Suprapubic skin (tissue), 4 donors: ENCODE measurements at places on chromosomes 16 and 17.

- H3K27me3 ChIP-seq: peaks cover 2% of the 10 kb centered on the region
- DNase-seq: no peak
- no peak overlapping the region for H3K27ac ChIP-seq
- H3K36me3 ChIP-seq: no peaks in the 10 kb centered on the region
- no peak overlapping the region for H3K4me3 ChIP-seq
Observed at GRCh38 chr17:48484850-48485249, 46.0 kb downstream of the HOXB1 start.

DNA sequence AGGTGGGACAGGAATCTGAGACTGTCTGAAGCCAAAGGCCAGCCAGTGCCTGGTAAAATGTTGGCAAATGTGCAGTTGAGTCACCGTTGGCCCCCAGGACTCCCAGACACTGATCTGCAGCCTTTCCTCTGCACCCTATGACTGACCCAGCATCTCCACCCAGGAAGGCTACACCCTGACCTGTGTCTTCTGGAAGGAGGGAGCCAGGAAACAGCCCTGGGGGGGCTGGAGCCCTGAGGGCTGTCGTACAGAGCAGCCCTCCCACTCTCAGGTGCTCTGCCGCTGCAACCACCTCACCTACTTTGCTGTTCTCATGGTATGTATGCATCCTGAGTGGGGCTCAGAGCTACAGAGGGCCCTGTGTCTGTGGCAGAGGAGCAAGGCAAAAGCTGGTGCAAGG, 24.0 kb downstream of the ADGRG5 start:
- no peaks in the 10 kb centered on the region for H3K36me3 ChIP-seq
- no peak overlapping the region for H3K27ac ChIP-seq
- no peak for DNase-seq

DNA sequence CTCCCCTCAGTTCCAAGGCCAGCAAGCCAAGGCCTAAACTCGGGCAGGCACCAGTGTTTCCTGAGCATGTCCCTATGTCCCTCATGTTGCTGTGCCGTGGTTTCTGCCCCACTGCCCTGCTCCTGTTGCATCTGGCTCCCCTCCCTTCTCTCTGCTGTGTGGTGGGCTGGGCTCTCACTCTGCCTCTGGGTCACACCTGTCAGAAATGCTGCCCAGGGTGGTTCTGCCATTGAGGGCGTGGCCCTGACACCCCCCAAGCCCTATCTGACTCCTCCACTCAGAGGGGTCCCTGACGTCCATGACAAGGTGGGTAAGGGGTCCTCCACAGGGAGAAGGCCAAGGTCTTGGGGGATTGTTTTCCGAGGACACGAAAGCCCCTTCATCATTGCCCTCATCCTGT, 9.2 kb upstream of the ITGA3 start:
- H3K4me1 ChIP-seq: peaks cover 25% of the 10 kb centered on the region
- DNase-seq: no peak
- H3K36me3 ChIP-seq: no peaks in the 10 kb centered on the region
- H3K4me3 ChIP-seq: no peak overlapping the region

DNA sequence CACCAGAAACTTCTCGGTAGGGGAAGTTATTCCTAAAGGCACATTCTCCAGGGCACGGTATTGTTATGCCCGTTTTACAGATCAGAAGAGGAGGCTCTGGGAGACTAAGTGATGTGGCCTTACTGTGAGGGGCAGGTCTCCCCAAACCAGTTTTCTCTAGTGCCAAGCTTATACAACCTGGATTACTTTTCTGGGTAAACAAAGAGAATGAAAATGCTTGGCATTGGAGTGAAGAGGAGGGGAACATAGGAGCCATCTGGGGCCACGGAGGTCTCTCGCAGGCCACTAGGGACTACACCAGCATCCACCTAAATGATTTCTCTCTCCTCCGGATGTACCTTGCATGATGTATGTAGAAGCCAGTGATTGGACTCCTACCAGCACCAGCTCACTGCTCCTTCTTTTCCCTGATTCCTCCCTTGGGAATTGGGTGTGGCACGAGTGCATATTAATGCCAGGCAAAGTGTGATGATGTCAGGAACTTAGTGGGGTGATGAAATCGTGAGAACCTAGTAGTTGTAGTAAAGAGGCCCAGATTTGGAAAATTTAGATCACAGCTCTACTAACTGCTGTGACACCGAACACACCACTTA, 674 bp downstream of the TOM1L1 start:
- H3K4me3 ChIP-seq: peak overlapping the region; percentile 56
- H3K36me3 ChIP-seq: no peaks in the 10 kb centered on the region
- DNase-seq: no peak

GRCh38 chr16:80681436-80681835, 123.0 kb downstream of the CDYL2 start:
- H3K27me3 ChIP-seq: no peaks in the 10 kb centered on the region
- no peaks in the 10 kb centered on the region for H3K36me3 ChIP-seq
- no peak overlapping the region for H3K4me3 ChIP-seq
- DNase-seq: no peak

GRCh38 chr17:32269377-32269776, 3.7 kb downstream of the RHBDL3 start:
- no peak overlapping the region for H3K27ac ChIP-seq
- no peak overlapping the region for H3K4me3 ChIP-seq
- no peaks in the 10 kb centered on the region for H3K36me3 ChIP-seq
- DNase-seq: no peak

- H3K27ac ChIP-seq: no peak overlapping the region
- peaks cover 21% of the 10 kb centered on the region for H3K27me3 ChIP-seq
- H3K4me1 ChIP-seq: peaks cover 30% of the 10 kb centered on the region
- no peak for DNase-seq
Observed at GRCh38 chr17:50566886-50567285, 6.4 kb downstream of the CACNA1G start.

DNA sequence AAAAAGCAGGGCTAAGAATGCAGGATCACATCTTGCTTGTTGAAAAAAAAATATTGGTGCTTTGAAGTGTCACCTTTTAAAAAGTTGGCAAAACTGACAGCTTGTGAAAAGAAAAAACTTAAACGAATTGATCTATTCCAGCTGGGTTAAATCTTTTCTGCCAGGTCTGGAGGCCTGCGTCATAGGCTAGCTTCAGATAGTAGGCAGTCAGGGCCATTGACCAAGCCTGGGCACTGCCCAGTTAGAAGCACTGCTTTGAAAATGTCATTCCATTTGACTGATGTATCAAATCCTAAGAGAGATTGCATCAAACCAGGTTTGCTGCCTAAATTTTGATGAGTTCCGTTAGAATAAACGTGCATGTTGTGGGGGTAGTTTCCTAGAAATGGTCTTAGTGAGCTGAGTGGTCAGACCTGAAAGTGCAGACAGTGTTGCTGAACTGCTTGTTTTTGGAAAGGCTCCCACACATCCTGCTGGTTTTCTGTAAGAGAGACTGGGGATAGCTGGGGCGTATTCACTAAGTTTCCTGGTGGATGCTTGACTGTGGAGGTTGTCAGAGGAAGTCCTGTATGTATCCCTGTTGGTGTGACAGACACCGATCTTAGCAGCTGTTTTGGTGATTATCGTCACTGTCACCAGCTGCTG, 38.8 kb downstream of the NUP88 start:
- no peak overlapping the region for H3K27ac ChIP-seq
- no peak for DNase-seq
- H3K4me3 ChIP-seq: no peak overlapping the region
- H3K27me3 ChIP-seq: no peaks in the 10 kb centered on the region
- H3K36me3 ChIP-seq: peaks cover 98% of the 10 kb centered on the region

DNA sequence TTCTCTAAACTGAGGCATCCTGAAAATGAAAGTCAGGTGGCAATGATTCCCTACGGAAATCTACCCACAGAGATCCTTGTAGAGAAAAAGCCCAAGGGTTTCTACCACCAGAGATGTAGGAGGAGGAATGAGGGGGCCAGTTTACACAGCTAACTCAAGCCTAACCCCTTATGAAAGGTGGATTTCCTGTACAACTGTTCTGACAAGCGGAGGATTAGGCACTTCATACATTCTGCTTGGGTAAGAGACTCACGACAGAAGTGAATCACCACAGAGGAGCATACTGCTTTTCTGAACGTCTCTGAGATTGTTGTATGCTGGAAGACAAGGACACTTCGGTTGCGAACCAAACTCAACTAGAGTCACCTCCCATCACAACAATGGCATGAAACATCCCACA, 72.7 kb downstream of the SMG6 start:
- DNase-seq: no peak
- peaks cover 21% of the 10 kb centered on the region for H3K4me1 ChIP-seq
- no peak overlapping the region for H3K4me3 ChIP-seq
- H3K36me3 ChIP-seq: peaks cover 11% of the 10 kb centered on the region
- H3K27ac ChIP-seq: peak overlapping the region; percentile 10
- no peaks in the 10 kb centered on the region for H3K27me3 ChIP-seq

DNA sequence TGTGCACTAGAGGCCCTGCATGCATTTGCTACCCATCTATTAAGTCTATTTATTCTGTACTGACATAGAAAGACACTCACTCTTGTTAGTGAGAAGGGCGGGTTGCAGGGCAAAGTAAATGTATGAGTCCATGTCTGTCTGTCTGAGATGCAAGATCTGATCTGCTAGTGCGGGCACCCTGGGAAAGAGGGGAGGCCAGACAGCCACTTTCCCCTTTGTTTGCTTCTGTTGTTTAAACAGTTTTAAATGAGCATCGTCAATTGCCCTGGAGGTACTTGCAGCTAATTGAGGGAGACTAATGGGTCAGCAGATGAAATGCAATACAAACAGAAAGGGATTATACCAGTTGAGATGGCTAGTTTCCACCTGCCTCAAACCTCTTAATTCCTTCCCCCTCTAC, 24.9 kb downstream of the SCNN1G start:
- no peaks in the 10 kb centered on the region for H3K27me3 ChIP-seq
- no peak overlapping the region for H3K27ac ChIP-seq
- no peak overlapping the region for H3K4me3 ChIP-seq
- H3K36me3 ChIP-seq: no peaks in the 10 kb centered on the region

GRCh38 chr17:70327723-70328122, 158.4 kb downstream of the KCNJ2 start:
- no peak overlapping the region for H3K4me3 ChIP-seq
- no peaks in the 10 kb centered on the region for H3K36me3 ChIP-seq
- no peaks in the 10 kb centered on the region for H3K4me1 ChIP-seq
- H3K27ac ChIP-seq: no peak overlapping the region
- no peak for DNase-seq
- H3K27me3 ChIP-seq: no peaks in the 10 kb centered on the region

DNA sequence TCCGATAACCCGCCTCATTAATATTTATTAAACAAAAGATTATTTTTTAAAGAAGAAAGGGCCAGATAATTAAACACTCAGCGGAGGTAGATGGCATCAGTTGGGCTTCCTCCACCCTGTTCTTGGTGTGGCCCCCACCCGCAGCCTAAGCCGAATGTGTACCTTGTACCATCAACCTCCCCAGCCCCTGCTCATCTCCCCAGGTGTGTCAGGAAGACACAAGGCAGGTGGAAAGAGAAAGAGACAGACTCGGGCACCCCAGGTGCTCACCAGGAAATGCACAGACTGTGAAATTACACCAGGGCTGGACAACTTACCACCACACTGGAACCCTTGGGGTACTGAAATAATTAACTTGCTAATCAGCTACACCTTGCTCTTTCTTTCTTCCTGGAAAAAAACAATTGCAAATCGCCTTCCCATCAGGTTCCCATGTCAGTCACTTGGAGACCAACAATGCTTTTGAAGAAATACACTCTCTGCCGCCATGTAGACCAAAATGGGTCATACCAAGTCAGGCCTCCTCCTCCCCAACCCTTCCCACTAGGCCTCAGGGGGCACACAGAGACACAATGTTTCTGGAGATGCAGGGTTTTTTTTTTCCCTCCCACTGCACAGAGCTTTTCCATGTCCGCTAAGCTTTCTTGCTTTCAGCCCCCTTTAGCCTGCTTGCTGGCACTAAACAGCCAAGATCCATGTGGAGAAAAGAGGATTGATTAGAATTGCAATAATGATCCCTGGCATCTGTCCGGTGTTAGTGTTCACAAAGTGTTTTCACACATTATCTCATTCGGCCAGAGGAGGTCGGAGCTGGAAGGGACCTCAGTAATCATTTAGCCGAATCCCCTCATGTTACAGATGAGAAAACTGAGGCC, 8.6 kb upstream of the LHX1 start:
- H3K36me3 ChIP-seq: no peaks in the 10 kb centered on the region
- DNase-seq: no peak
- no peak overlapping the region for H3K4me3 ChIP-seq

DNA sequence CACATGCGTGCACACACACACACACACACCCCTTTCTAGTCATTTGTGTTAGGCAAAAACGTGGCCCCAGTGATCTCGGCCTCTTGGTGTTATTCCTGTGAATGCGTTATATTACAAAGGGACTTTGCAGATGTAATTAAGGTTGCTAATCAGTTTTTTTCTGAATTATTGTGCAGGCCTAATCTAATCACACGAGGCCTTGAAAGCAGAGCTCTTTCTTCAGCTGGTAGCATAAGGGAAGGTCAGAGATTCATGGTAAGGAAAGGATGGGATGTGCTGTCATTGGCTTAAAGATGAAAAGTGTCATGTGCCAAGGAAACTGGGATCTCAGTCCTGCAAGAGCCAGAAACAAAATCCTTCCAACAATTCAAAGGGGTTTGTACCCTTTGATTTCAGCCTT, 113.4 kb upstream of the ELAC2 start:
- H3K27ac ChIP-seq: no peak overlapping the region
- no peak overlapping the region for H3K4me3 ChIP-seq
- DNase-seq: no peak
- H3K36me3 ChIP-seq: no peaks in the 10 kb centered on the region

GRCh38 chr17:81028506-81028858, 6.5 kb upstream of the BAIAP2 start:
- no peak for DNase-seq
- H3K4me3 ChIP-seq: no peak overlapping the region
- H3K27me3 ChIP-seq: peaks cover 17% of the 10 kb centered on the region
- no peak overlapping the region for H3K27ac ChIP-seq

GRCh38 chr17:76772842-76773525, 35.1 kb downstream of the MFSD11 start:
- H3K4me1 ChIP-seq: peaks cover 13% of the 10 kb centered on the region
- H3K27ac ChIP-seq: peak overlapping the region; percentile 57
- no peaks in the 10 kb centered on the region for H3K27me3 ChIP-seq
- no peak for DNase-seq

DNA sequence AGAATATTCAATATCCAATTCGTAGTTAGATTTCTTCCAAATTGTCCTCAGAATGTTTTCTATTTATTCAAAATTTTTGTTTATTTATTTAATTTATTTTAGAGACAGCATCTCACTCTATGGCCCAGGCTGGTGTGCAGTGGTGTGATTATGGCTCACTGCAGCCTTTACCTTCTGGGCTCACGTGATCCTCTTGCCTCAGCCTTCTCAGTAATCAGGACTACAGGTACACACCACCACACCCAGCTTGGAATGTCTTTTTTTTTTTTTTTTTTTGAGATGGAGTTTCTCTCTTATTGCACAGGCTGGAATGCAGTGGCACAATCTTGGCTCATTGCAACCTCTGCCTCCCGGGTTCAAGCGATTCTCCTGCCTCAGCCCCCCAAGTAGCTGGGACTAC, 3.5 kb upstream of the DRG2 start:
- H3K27ac ChIP-seq: no peak overlapping the region
- no peaks in the 10 kb centered on the region for H3K36me3 ChIP-seq
- no peak for DNase-seq
- H3K4me1 ChIP-seq: peaks cover 12% of the 10 kb centered on the region
- peaks cover 3% of the 10 kb centered on the region for H3K27me3 ChIP-seq
- no peak overlapping the region for H3K4me3 ChIP-seq

GRCh38 chr16:66569131-66569530, 2.9 kb downstream of the CMTM1 start:
- no peak overlapping the region for H3K4me3 ChIP-seq
- no peaks in the 10 kb centered on the region for H3K27me3 ChIP-seq
- H3K36me3 ChIP-seq: peaks cover 25% of the 10 kb centered on the region
- H3K27ac ChIP-seq: no peak overlapping the region

GRCh38 chr16:67396159-67397035, 3.1 kb upstream of the TPPP3 start:
- H3K36me3 ChIP-seq: no peaks in the 10 kb centered on the region
- peak overlapping the region; percentile 8 for H3K4me3 ChIP-seq
- no peak for DNase-seq
- H3K27me3 ChIP-seq: no peaks in the 10 kb centered on the region
- H3K4me1 ChIP-seq: peaks cover 91% of the 10 kb centered on the region
- peak overlapping the region; percentile 85 for H3K27ac ChIP-seq
